ENCODE measurements at places on chromosomes 6 and 20. TPM values are rescaled to one million over a fixed set of nuclear protein-coding genes. Genes with fewer than 3 reads are reported as not detected.
A peak's percentile ranks its signal among the peaks of the same experiment; 100 is the strongest.

GRCh38 chr20:4344670-4345069 lies 329.3 kb upstream of the RNF24 start:
- H3K36me3 ChIP-seq = no peaks in the 10 kb centered on the region
- H3K4me1 ChIP-seq = no peaks in the 10 kb centered on the region
- no peak overlapping the region for H3K27ac ChIP-seq
- no peak overlapping the region for H3K4me3 ChIP-seq
- peaks cover 60% of the 10 kb centered on the region for H3K27me3 ChIP-seq
- no peak for DNase-seq

Gene SLC4A11
- 6.0 TPM for total RNA-seq

GRCh38 chr20:60993433-60994044 lies 258.5 kb upstream of the CDH4 start:
- no peaks in the 10 kb centered on the region for H3K4me1 ChIP-seq
- H3K27me3 ChIP-seq = no peaks in the 10 kb centered on the region
- no peak overlapping the region for H3K27ac ChIP-seq
- no peak overlapping the region for H3K4me3 ChIP-seq
- DNase-seq = no peak

GRCh38 chr6:148342350-148343046 lies at the start of gene SASH1:
Gene SASH1, plus strand, starts transcription at chr6:148342838. Its CDS starts 230 bp downstream, at chr6:148343068.
- H3K27me3 ChIP-seq = peaks cover 60% of the 10 kb centered on the region
- peak within 1 kb of the TSS; percentile 46 for H3K4me3 ChIP-seq
- H3K36me3 ChIP-seq = peaks cover 2% of the 10 kb centered on the region
- H3K27ac ChIP-seq = no peak within 1 kb of the TSS
- peaks cover 7% of the 10 kb centered on the region for H3K4me1 ChIP-seq
- DNase-seq = peak; percentile 41

DNA sequence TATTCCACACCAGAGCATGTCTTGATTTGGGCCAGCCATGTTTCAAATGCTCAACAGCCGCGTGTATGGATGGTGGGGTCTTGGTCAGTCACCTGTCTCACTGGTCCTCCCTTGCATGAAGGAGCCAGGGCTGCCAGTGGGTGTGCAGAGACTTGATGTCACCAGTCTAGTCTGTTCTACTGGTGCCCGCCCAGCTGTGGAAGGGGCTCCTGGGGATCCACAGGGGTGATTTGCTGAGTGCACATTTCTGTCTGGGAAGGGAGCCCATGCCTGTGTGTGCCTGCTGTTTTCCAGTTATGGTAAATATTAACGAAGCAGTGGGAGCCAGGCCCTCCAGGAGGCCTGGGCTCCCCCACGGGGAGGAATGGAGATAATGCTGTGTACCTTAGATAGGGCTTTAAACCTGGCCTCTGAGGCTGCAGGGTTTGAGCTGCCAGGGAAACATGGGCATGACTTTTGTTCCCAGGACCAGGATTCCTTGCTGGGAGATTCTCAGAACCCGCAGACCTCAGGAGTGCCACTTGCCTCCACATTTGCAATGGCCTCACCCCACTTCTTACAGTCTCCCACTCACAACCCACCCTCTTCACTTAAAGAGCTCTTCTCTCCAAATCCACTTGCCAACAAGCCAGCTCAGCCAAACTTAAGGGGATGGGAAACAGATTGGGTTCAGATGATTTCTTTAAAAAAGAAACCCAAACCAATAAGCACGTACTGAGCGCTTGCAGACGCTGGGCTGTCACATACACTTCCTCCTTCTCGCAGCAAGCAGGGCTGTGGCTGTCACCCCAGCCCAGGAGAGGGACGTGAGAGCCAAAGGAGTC lies 54.1 kb downstream of the VEGFA start:
- peaks cover 3% of the 10 kb centered on the region for H3K4me1 ChIP-seq
- peaks cover 28% of the 10 kb centered on the region for H3K27me3 ChIP-seq
- no peaks in the 10 kb centered on the region for H3K36me3 ChIP-seq
- no peak overlapping the region for H3K27ac ChIP-seq
- no peak overlapping the region for H3K4me3 ChIP-seq

DNA sequence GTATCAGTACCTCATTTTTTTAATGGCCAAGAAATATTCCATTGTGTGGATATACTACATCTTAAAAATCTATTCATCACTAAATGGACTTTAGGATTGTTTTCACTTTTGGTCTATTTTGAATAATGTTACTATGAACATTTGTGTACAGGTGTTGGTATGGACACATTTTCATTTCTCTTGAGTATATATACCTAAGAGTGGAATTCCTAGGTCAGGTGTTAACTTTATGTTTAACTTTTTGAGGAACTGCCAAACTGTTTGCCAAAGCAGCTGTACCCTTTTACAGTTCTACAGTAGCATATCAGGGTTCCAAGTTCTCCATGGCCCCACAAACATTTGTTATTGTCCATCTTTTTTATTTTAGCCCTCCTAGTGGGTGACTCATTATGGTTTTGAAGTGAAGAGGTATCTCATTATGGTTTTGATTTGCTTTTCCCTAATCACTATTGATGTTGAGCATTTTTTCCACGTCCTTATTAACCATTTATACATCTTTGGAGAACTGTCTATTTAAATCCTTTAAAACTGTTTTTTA lies 28.2 kb downstream of the DSTN start:
- DNase-seq = no peak
- peaks cover 27% of the 10 kb centered on the region for H3K36me3 ChIP-seq
- H3K4me3 ChIP-seq = no peak overlapping the region
- peaks cover 12% of the 10 kb centered on the region for H3K4me1 ChIP-seq

DNA sequence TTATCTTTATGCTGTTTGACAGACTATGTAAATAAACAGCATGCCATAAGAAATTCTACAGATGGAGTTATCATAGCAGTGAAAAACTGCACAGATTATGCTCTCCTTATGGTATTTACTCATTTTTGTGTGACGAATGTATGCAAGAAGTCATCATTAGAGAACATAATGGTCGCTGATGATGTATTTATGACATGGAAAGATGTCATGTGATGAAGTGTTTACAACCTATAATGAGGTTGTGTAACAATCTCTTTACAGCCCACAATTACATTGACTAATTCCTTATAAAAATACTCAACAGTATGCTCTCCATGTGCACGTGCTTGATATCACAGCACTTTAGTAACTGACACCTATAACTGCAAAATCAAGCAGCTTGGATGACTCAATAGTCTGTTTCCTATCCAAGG lies 192.4 kb downstream of the BMP2 start:
- H3K4me1 ChIP-seq = no peaks in the 10 kb centered on the region
- no peak overlapping the region for H3K4me3 ChIP-seq
- no peak overlapping the region for H3K27ac ChIP-seq

Gene PGC
- total RNA-seq = not detected

- H3K36me3 ChIP-seq = peaks cover 48% of the 10 kb centered on the region
- peak overlapping the region; percentile 85 for H3K4me3 ChIP-seq
- peak overlapping the region; percentile 98 for H3K27ac ChIP-seq
Observed at GRCh38 chr6:39225946-39226437, 3.3 kb downstream of the KCNK5 start.

Gene CST5
- not detected for total RNA-seq

DNA sequence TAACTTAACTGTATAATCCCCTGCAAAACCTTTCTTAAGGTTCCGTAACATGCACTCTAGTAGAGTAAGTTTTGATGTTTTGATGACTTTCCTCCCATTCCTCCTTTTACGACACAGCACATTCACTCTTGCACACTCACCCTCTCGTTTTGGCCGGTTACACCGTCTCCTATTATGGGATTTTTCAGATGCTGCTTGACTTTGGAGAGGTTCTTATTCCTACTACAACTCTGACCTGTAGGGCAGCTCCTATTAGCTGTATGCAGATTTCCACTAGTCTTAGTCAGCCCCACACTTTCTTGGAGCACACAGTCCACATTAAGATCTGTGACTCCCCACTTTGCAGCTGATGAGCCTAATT lies 223.7 kb upstream of the SYNCRIP start:
- no peak overlapping the region for H3K4me3 ChIP-seq
- H3K4me1 ChIP-seq = no peaks in the 10 kb centered on the region
- DNase-seq = no peak
- no peaks in the 10 kb centered on the region for H3K36me3 ChIP-seq

GRCh38 chr20:16296931-16297330 lies 276.3 kb downstream of the KIF16B start:
- H3K27ac ChIP-seq = no peak overlapping the region
- H3K27me3 ChIP-seq = no peaks in the 10 kb centered on the region
- no peaks in the 10 kb centered on the region for H3K36me3 ChIP-seq
- DNase-seq = no peak

GRCh38 chr6:20350215-20350614 lies 51.5 kb upstream of the E2F3 start:
- no peaks in the 10 kb centered on the region for H3K27me3 ChIP-seq
- H3K4me3 ChIP-seq = no peak overlapping the region
- no peak overlapping the region for H3K27ac ChIP-seq
- H3K36me3 ChIP-seq = peaks cover 6% of the 10 kb centered on the region

Gene OR14J1
- total RNA-seq = not detected

Gene APCDD1L
- not detected for total RNA-seq

DNA sequence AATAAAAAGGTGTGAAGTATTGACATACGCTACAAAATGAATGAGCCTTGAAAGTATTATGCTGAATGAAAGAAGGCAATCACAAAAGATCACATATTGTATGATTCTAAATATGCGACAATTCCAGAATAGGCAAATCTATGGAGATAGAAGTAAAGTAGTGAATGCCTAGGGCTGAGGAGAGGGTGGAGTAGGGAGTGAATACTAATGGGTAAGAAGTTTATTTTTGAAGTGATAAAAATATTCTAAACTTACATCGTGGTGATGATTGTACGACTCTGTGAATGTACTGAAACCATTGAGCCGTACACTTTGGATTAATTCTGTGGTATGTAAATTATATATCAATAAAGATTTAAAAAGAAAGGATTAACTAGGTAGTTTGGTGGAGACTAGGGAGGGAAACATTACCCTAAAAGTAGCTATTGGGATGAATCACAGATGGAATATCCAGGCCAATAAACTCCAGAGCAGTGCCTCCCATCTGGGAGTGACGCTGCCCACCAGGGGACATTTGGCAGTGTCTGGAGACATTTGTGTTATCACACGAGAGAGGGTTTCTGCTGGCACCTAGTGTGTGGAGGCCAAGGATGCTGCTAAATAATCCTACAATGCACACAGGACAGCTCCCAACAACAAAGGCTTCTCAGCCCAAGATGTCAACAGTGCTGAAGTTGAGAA lies 214.2 kb upstream of the PCSK2 start:
- H3K4me1 ChIP-seq = no peaks in the 10 kb centered on the region
- no peaks in the 10 kb centered on the region for H3K36me3 ChIP-seq
- H3K27me3 ChIP-seq = no peaks in the 10 kb centered on the region

DNA sequence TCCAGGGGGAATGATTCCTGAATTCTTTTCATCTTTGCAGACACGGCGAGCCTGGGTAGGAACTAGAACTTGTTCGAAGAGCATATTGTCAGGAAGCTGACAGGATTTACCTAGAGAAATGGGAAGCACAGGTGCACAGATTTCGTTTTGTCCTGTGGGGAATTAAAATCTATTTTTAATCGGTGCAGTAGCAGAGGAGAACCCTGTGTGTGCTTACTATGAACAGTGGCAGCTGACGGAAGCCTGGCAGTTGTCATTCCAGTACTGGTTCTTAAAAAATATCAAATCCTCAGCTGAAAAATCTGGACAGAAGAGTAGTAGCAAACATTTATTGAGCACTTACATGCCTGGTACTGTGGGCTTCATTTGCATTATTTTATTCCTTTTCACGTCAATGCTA lies 609.0 kb downstream of the QKI start:
- H3K36me3 ChIP-seq = no peaks in the 10 kb centered on the region
- H3K4me1 ChIP-seq = no peaks in the 10 kb centered on the region
- H3K27ac ChIP-seq = no peak overlapping the region
- no peak overlapping the region for H3K4me3 ChIP-seq

Gene TP53TG5
- not detected for total RNA-seq

- H3K36me3 ChIP-seq = no peaks in the 10 kb centered on the region
- no peaks in the 10 kb centered on the region for H3K4me1 ChIP-seq
- no peak overlapping the region for H3K27ac ChIP-seq
- no peak for DNase-seq
- H3K4me3 ChIP-seq = no peak overlapping the region
- H3K27me3 ChIP-seq = no peaks in the 10 kb centered on the region
Observed at GRCh38 chr20:61581825-61582188, 329.7 kb downstream of the CDH4 start.

Gene SIRPB2
- total RNA-seq = not detected

Gene RAET1E
- total RNA-seq = not detected

GRCh38 chr6:102300350-102300749 lies 906.8 kb downstream of the GRIK2 start:
- no peaks in the 10 kb centered on the region for H3K36me3 ChIP-seq
- H3K4me3 ChIP-seq = no peak overlapping the region
- DNase-seq = no peak
- no peak overlapping the region for H3K27ac ChIP-seq
- no peaks in the 10 kb centered on the region for H3K4me1 ChIP-seq
- H3K27me3 ChIP-seq = no peaks in the 10 kb centered on the region

DNA sequence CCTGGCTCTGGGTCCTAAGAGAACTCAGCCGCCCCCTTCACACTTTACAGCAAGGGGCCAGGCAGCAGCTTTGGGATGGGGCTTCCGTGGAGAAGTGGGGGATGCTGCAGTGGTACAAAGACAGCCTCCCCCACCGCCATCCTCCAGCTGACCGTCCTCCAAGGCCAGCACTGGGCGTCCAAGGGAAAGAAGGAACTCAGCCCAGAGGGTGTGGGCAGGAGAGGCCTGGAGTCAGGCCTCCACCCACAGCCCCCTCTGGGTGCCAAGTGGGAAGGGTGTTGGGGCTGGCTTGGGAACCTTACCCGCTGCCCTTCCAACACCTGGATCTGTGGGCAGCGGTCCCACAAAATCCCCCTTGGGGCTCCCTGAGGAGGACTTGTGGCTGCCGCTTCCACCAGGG lies 13.1 kb downstream of the STMN3 start:
- H3K36me3 ChIP-seq = no peaks in the 10 kb centered on the region
- no peaks in the 10 kb centered on the region for H3K27me3 ChIP-seq
- peak overlapping the region; percentile 76 for H3K4me3 ChIP-seq
- H3K27ac ChIP-seq = peak overlapping the region; percentile 100

Gene SIRPB1
- total RNA-seq = 8.3 TPM

GRCh38 chr20:49281059-49281912 lies 3.4 kb upstream of the ZNFX1 start:
- no peaks in the 10 kb centered on the region for H3K27me3 ChIP-seq
- peaks cover 89% of the 10 kb centered on the region for H3K36me3 ChIP-seq
- peaks cover 62% of the 10 kb centered on the region for H3K4me1 ChIP-seq
- peak overlapping the region; percentile 82 for H3K27ac ChIP-seq
- H3K4me3 ChIP-seq = peak overlapping the region; percentile 94

GRCh38 chr6:166418691-166419143 lies 36.0 kb upstream of the MPC1 start:
- DNase-seq = peak; percentile 57
- peaks cover 68% of the 10 kb centered on the region for H3K4me1 ChIP-seq
- H3K27me3 ChIP-seq = peaks cover 31% of the 10 kb centered on the region
- peak overlapping the region; percentile 8 for H3K4me3 ChIP-seq
- H3K27ac ChIP-seq = peak overlapping the region; percentile 79

Gene APOM
- total RNA-seq = 1.9 TPM

- H3K27ac ChIP-seq = peak overlapping the region; percentile 89
- peaks cover 70% of the 10 kb centered on the region for H3K4me1 ChIP-seq
- H3K36me3 ChIP-seq = peaks cover 29% of the 10 kb centered on the region
- H3K4me3 ChIP-seq = peak overlapping the region; percentile 42
Observed at GRCh38 chr20:38893056-38893564, 33.1 kb upstream of the FAM83D start.

Gene EIF6
- 98.6 TPM for total RNA-seq

Gene IRAK1BP1
- 2.6 TPM for total RNA-seq

GRCh38 chr6:5644523-5645185 lies 362.1 kb downstream of the NRN1 start:
- H3K4me3 ChIP-seq = no peak overlapping the region
- no peaks in the 10 kb centered on the region for H3K27me3 ChIP-seq
- DNase-seq = no peak
- no peak overlapping the region for H3K27ac ChIP-seq
- peaks cover 24% of the 10 kb centered on the region for H3K36me3 ChIP-seq
